Bone marrow (tissue), 2 donors: ENCODE measurements at places on chromosomes 6 and 20.

DNA sequence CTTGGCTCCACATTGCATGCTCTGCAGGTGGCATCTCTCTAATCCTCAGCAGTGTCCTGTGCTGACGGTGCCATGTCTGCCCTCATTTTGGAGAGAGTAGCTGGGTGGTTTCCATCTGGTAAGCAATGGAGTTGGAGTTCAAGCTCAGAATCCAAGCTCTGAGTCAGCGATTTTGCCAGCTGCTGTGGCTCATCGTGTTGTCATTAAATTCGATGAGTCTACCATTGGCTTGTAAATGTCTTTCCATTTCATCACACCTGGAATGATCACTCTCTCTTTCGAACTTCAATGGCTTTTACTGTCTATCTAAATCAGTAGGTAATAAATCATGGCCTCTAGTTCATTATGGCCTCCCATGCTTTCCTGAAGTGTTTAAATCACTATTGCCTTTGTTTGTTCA, 378.5 kb upstream of the TSHZ2 start:
- DNase-seq, result no peak

DNA sequence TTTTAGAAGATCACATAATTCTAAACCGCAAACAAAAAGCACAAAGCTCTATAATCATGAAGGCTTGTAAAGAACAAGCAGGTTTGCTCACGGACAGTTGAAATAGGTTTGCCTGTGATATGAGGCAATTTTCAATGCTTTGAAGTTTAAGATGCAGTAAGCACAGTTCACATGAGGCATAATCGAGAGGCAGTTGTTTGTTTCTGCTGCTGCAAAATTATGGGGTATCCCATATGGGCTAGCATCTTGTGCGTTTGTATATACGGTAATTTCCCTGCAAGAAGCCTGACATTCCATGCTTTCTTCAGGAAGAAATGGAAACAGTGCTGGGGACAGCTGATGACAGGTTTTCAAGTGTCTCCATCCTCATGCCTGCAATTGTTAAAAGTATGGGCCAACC, 94.6 kb upstream of the MC3R start:
- DNase-seq, result no peak

DNA sequence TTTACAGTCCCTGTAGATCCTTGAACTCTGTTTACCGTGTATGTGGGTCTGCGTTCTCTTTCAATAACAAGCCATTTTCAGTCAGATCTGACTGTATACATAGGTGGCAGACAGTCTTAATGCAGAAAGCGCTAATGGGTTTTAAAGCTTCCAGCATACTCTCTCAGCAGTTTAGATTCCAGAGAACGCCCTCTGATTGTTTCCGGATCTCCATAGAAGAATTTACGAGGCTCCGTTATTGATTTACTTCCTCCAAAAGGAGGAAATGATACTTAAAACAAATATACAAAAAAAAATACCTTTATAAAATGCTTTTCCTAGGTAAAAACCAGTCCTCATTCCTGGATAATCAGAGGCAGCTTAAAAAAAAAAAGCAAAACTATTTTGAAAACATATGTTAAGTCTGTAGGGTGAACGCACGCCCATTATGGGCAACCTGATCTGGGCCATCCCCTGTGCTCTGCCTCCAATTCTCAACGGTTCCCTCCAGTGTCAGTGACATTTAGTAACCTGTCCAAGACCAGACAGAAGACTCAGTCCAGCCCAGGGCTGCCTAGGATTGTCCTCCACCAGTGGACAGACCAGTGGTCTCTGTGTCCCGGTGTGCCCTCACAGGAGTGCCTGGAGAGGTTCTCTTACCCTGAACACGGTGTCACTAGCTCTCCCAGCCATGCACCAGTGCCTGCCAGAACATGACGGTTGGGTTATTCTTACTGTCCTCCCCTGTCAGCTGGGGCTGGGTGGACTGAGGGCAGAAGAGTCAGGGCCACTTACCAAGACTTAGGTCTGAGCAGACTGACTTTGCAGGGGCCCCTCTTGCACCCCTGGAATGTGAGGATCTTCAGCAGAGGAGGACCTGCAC, 217.3 kb downstream of the ARID1B start:
- DNase-seq, result no peak

- DNase-seq, result no peak
Measured at GRCh38 chr6:149876241-149876933, 12.2 kb upstream of the LRP11 start.

DNA sequence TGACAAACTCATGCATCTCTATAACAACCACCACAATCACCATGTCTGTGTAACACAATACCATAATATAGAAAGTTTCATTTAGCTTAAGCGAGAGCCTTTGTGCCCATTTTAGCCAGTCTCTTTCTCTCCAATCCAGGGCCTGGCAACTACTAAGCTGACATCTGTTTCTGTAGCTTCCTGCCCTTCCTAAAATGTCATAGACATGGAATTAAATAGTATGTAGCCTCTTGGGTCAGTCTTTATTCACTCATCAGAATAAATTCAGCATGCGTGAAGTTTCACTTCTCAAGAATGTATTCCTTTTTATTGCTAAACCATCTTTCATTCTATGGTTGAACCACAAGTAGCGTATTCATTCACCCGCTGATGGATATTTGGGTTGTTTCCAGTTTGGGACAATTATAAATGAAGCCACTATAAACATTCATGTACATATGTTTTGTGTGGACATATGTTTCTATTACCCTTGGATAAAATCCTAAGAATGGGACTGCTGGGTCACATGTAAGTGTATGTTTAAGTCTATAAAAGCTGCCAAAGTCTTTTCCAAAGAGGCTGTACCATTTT, 1.7 kb upstream of the TREM2 start:
- DNase-seq, result no peak

DNA sequence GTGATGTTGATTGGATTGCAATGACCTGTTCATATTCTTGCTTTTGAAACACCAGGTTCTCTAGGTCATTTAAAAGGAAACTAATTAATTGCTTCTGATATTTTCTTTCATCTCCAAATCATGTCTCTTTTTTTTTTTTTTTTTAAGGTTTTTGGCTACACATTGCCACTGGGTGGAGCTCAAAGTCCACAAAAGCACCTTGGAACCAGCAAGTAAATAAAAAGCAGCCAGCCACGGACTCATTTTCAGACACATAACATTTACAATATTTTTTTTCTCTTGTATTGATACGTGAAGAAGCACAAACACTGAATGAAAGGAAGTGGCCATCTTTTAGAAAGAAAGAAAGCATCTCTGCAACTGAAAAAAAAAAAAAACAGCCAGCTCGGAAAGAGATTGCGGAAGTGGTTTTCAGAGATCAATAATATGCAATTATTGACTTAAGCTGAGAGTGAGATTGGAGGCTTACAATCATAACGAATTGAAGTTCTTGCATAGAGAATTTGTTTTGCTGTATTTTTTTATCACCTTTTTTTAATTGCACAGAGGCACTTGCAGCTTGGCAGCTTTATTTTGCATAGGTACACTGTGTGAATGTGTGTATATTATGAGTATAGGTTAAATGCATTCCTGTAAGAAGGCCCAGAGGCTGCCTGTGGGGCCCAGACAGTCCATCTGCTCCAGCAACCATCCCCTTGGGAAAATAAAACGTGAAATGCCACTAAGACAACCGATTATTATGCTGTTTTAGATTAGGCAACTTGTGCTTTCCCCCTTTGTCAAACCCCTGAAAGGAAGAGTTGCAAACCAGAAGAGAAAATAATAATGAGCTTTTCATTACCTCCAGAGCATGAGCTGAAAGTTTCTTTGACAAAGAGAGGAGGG, 28.2 kb downstream of the CGA start:
- DNase-seq, result peak; percentile 10

DNA sequence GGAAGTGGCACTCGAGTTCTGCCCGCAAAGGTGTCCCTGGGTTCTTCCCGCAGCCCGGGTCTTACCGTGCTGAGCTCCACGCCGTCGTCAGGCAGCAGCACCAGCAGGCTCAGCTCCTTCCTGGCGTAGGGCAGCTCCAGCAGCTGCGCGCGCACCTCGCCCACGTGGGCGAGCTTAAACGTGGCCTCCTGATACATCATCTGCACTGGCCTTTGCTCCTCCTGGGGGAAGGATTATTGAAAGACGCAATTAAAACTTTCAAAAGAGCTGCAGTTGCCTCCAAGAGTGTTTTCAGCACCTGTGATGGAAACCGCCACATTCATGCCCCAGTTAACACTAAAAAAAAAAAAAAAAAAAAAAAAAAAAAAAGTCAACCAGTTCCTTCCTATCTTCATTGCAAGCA, 11.3 kb downstream of the SERPINB9 start:
- no peak for DNase-seq

- no peak for DNase-seq
Measured at GRCh38 chr6:56582236-56582635, 60.5 kb downstream of the DST start.

DNA sequence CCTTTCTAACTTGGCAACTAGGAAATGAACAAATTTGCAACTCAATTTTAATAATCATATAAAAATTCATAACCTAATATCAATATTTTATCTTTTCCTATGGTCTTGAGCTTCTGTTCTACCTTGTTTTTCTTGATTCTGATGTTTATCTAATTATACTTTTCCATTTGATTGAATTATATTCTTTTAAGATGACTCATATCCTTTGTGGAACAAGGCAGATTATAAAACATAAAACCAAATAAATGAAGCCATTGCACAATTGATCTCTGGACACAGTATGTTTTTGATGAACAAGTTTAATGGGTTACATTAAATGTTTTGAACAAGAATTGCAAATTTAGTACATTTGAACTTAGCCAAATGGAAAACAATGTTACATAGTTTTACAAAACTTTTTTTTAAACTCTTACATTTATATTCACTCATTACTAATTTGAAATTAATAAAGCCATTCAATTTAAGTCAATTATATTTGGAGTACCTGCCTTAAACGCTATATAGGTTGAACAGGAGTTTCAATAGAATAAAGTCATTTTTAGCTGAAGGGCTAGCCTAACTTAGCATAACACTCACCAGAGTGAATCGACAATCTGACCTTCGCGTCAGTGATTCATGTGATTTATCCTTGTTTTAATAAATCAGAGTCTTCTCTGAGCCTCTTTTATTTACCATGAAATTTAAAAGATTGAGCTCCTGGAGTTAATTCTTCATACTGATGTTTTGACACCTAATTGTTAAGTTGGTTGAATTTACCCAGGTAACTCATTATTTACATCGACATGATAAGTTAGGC, 3.8 kb downstream of the NCOA7 start:
- no peak for DNase-seq

DNA sequence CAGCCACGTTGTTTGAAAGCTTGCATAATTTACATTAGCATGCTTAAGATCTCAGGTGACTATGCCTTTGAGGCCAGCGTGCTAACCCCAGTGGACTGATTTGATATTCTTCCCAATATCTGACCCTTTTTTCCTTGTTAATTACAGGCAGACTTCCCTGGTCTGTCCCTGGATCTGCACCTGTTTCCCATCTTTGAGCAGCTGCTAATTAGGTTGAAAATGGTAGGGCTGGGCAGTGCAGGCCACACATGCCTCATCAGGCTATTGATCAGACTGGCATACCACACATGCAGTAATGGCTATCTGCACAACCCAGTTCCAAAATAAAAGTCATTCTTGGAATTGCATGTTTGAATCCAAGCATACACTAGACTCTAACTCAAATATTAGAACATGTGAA, 164.3 kb upstream of the TFAP2D start:
- DNase-seq, result no peak

GRCh38 chr20:32680544-32681174, 6.9 kb upstream of the C20orf203 start:
- no peak for DNase-seq

DNA sequence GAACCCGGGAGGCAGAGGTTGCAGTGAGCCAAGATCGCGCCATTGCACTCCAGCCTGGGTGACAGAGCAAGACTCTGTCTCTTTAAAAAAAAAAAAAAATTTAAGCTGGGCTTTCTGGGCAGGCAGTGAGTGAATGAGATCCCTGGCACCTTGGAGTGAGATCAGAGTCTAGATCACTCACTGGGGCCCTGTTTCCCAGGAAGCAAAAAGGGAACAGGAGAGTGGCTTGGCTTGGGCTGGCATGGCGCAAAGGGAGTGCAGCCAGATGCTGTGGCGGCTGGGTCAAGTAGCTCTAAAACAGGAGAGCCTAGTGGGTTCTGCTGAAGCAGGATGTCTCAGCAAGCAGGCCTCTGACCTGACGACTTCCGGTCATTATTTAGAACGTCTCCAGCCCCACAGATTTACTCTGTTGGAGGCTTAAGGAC, 10.4 kb downstream of the PLCG1 start:
- no peak for DNase-seq
